T-helper 17 cell (primary cell): ENCODE measurements at places on chromosomes 5 and 9.

GRCh38 chr5:73292816-73293459 lies 119.9 kb downstream of the TMEM174 start:
- no peak for DNase-seq

DNA sequence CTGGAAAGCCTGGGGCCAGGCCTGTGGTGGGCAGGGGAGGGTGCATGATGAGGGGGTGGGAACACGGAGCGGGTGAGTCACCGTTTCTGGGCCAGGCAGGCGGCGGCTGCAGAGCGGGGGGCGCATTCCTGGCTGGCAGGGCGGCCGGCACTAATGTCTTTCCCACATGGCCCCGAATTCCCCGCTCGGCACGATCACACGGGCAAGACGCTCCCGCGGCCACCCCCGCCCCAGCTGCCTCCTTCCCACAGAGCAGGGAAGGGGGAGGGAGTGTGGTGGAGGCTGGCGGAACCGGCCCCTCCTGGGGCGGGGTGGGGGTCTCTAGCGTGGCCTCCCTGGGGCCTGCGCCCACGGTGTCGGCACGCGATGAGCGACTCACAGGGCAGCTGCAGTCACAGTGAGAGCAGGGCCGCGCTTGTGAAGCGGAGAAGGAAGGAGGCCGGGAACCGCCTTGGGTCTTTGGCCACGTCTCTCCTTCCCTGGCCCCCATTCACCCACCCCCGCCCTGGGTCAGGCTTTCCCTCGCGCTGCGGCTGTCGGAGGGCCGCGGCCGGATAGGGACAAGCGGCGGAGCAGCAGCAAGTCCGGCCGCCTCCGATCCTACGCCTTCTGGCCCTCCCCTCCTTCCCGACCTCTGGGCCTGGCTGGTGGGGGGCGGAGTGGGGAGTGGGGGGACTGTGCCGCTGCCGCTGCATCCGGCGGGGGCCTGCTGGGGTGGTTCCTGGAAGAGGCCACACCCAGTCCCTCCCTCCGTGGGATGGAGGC lies 48.9 kb downstream of the CXXC5 start:
- DNase-seq, result no peak

DNA sequence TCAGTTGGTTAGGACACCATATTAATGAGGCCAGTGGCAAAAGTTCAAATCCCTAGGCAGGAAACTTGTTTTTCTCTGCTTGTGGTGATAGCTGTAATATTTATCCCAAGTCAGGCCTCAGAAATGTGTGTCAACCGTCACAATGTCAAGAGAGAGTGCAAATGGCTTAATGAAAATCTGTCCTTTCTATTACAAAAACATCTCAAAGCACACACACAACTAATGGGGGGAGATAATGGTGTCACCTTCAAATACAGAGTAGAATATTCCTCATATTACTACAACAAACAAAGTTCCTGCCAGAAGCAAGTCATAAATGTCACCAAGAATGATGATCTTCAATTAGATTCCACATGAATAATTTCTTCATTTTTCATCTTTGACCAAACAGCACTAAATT lies 127.2 kb upstream of the MARCHF11 start:
- DNase-seq, result no peak

- no peak for DNase-seq
These were observed 17.3 kb upstream of the FAM240B start for GRCh38 chr9:38737246-38737645.

DNA sequence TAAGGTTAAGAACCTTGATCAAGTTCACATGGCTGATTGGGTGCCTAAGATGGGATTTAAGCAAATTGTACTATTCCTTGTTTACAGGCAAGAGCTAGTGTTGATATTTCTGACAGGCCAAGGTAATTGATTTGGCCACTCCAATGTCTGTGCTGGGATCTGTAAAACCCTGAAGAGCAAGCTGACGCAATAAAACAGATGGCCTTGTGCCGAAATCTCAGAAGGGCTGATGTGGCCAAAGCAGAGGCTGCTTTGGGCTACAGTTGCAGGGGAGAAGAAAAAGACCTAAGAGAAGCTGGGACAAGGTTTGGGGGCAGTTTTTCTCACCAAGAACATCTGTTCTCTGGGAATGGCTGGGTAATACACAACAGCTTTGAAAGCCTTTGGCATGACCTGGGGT lies 463.2 kb upstream of the ZNF608 start:
- no peak for DNase-seq

DNA sequence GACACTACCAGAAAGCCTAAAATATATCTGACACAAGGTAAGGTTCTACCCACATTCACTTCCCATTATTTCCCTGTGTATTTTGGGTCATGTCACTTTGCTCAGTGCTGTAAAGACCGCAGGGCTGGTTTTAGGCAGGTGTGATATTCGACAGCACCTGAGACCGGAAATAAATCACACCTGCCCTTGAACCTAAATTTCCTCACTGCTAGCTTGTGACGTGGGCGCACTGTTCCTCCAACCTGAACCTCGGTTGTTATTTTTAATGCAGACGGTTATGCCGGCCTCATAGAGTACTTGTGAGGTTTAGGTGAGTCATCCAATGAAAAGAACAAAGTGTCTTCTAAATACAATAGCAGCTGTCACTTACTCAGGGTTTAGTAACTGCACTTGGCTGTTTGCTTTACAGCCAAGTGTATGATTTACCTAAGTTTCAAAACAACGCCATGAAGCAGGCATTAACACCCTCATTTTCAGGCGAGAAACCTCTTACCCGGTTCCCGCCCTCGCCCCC lies 20.7 kb upstream of the ZNF782 start:
- no peak for DNase-seq

DNA sequence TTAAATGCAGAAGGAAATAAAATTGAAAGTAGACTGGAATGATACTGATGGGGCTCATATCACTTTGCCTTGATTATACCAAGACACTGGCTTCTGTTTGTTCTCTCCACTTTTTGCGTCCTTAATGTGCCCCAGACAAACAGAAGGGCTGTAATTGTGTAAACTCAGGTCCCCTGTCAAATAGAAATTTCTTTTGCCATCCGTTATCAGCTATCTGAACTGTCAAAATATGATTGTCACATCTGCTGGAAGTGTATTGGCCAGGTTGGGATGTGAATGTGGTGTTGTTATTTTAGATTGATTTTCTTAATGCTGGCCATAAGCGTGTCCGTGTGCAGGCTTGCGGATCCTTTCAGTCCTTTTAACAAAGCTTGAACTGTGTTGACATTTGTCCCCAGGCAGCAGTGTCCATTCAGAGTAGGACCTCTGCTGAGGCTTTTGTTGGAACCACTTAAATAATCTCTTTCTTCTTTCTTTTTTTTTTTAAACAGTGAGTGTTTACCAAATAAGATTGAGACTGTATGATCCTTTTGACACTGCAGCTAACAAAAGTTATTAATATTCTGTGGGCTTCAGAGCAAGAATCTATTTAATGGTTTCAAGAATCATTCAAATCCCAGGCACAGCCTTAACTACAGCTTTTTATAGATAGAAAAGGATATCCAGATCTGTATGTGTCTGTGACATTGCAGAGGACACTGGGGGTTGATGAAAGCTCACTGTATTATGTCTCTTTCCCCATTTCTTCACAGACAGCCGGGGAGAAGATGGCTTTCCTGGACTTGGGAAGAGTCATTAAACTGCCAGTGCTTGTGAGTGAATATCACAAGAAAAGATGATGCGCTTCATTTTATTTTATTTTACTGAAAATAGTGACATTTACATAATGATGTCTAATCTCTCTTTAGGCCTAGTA lies 171.7 kb downstream of the ZNF608 start:
- DNase-seq, result no peak

DNA sequence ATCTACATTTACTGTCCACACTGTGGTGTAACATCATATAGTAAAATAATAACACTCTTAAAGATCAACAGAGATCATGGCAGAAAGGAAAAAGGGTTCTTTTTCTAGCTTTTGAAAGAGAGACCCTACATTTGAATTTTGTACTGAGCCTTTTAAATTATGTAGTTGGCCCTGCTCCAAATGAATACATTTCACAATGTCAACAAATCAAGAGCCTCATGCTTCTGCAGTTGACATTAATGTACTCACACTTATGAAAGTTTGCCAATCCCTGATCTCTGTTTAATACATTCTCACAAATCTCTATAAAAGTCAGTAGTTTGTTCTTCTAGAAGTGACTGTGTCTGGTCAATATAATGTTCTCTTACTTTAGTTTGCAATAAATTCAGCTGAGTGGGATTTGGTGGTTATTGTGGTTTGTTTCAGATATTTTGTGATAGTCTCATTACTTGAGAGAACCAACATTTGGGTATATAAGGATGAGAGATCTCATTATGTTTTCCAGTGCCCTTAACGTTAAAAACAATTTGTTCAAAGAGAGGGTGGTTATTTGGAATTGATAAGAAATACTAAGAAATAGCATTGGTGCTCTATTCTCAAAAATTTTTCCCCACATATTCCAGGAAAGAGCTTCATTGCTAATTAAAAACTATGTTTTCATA lies 277.8 kb upstream of the FTMT start:
- DNase-seq, result no peak

GRCh38 chr9:133901184-133901835 lies 90.8 kb downstream of the VAV2 start:
- DNase-seq, result no peak

GRCh38 chr9:89706086-89706485 lies 101.3 kb downstream of the GADD45G start:
- DNase-seq, result no peak

DNA sequence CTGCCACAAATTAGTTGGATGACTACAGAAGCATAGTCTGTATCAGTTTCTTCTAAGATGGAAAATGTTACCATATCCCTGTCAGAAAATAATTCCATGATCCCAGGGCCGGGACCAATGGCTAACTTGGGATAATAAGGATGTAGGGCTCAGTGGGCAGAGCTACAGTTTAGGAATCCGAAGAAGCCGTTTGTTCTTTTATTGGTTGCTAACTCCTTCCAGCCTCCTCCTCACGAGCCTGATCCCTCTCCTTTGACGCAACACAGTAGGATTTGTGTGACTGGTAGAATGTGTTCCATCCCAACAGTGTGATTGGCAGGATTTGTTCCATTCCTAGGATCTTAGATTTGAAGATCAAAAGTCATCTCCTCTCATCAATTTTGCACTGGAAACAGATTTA lies 496.9 kb downstream of the AGTPBP1 start:
- no peak for DNase-seq

- peak; percentile 29 for DNase-seq
These were observed 35.8 kb upstream of the LCP2 start for GRCh38 chr5:170333161-170333910.

GRCh38 chr5:140166911-140167310 lies 8.1 kb upstream of the CYSTM1 start:
- no peak for DNase-seq

GRCh38 chr5:18095061-18095460 lies 460.8 kb downstream of the TAF11L14 start:
- no peak for DNase-seq

- no peak for DNase-seq
These were observed 28.4 kb downstream of the PSAT1 start for GRCh38 chr9:78325343-78325742.

- DNase-seq, result no peak
These were observed 41.7 kb upstream of the UBAC1 start for GRCh38 chr9:136002881-136003280.

DNA sequence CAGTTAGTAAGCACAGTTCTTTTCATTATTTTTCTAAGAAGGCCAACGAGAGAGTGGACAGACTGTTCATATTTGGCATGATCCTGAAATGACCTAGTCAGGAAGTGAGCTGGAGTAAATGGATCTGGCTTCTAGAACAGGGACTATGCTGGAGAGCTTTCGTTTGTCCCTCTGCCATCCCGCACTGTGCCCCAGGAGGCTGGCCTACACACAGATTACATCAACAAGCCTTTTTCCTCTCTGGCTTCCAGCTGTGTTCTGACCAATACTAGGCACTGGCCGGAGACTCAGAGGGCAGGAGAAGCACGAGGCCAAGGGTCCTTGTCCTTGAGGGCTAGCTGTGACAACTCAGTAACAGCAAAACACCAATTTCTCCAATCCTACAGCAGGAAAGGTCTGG lies 127.8 kb downstream of the MED27 start:
- no peak for DNase-seq

DNA sequence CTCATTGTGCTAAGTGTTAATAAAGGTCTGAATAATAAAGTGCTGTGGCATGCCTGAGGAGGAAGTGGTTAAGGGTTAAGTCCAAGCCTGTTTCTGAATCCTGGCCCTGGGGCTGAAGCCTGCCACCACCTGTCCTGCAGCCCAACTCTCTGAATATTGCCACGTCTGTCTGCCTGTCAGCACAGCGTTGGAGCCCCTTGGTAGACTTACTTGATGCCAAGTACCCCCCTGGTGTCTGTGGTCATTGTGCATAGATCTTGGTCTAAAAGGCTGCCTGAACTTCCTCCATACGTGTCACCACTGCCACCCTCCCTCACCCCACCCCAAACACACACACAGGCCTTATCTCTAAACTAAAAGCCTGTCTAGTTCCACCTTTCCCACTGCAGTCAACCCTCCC lies 35.4 kb upstream of the SLC2A8 start:
- no peak for DNase-seq

DNA sequence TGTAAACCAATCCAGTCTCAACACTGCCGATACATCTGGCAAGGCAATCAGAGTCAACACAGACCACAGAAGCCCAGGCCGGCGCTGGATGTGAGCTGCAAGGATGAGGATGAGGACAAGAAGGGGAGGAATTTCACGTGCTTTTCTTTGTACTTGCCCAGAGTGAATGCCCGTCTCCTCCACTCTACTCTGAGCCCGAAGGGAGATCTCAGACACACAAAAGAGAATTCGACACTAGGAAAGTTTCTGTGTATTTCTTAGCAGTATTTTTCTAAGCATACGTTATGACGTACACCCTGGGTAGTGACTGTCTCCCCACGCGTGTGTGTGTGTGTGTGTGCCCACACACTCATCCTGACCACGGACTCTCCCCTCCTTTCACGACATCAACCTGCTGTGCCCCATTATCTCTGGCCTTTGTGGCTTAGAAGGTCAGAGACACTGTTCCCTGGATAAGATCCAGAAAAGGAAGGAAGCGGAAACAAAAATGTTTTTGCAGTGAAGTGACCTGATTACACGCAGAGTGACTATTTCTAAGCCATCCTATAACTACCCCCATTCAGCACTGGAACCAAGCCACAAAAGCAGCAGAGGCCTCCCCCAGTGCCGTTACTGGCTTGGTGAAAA lies 227.3 kb upstream of the DAPK1 start:
- no peak for DNase-seq

DNA sequence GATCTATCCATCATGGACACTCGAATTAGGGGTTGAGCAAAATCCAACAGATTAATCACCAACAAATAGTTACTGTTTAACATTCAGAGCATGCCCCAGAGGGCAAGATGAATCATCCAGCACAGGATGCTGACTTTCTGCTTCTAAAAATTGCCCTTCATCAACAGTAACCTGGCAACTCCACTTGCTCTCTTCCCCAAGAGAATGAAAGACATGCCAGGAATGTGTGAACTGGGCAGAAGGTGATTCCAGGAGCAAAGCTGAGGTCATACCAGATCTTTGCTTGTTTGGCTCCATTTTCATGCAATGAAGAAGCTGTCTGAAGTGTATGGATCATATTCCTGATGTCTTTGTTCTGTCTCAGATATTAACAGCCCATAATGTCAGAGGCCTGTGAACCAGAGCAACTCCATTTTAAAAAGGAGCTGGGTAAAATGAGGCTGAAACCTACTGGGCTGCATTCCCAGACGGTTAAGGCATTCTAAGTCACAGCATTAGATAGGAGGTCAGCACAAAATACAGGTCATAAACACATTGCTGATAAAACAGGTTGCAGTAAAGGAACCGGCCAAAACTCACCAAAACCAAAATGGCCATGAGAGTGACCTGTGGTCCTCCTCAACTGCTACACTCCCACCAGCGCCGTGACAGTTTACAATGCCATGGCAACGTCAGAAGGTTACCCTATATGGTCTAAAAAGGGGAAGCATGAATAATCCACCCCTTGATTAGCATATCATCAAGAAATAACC lies 2.5 kb upstream of the ZNF367 start:
- no peak for DNase-seq

- no peak for DNase-seq
These were observed 9.7 kb downstream of the ESM1 start for GRCh38 chr5:54975701-54976100.
